CD8-positive, alpha-beta memory T cell (primary cell): ENCODE measurements at places on chromosomes 2 and 18. TPM values are rescaled to one million over a fixed set of nuclear protein-coding genes. Genes with fewer than 3 reads are reported as not detected.

DNA sequence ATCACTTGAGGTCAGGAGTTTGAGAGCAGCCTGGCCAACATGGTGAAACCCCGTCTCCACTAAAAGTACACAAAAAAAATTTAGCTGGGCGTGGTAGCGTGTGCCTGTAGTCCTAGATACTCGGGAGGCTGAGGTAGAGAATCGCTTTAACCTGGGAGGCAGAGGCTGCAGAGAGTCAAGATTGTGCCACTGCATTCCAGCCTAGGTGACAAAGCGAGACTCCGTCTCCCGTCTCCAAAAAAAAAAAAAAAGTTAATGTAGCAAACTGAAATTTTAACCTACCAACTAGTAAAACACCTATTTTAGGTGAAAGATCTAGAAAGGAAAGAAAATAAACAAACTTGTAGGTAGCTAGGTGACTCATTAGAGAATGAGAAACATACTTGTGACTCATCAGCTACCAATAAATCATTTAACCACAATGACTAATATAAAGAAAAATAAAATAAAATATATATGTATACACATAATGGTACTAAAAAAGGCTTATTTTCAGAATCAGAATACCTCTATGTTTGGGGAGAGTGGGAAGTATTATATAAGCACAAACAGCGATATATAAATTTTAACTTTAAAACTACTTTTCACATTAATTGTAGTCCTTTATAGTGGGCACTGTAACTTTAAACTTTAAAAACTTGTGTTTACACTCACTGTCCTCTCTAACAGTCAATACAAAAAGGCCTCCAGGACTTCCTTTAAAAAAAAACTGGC lies 36.6 kb downstream of the DARS1 start:
- no peak for DNase-seq

- DNase-seq, result no peak
Measured at GRCh38 chr2:54455563-54456361, at the start of gene SPTBN1. Gene SPTBN1 (plus strand): TSS chr2:54456327. CDS start chr2:54526419, 70,092 bp downstream.

DNA sequence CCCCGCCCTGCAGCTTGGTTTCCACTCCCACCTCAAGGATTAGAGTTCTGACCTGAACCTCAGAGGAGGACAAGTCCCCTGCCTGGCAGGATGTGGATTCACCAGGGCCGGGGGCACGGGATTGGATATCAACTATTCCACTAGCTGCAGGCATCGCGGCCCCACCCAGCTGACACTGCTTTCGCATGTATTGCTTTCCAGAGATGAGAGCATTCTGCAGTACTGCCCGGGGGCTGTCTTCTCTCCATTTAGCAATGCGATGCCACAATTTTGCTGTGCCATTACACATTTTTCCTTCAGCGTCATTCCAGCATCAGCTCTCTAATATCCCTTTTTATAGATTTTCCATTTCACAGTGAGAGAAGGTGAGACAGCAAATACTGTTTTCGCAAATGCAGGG lies 42.0 kb downstream of the CTIF start:
- no peak for DNase-seq

GRCh38 chr2:42900289-42900891 lies 108.0 kb upstream of the HAAO start:
- no peak for DNase-seq

GRCh38 chr2:177147093-177147694 lies 65.4 kb upstream of the HNRNPA3 start:
- peak; percentile 49 for DNase-seq

DNA sequence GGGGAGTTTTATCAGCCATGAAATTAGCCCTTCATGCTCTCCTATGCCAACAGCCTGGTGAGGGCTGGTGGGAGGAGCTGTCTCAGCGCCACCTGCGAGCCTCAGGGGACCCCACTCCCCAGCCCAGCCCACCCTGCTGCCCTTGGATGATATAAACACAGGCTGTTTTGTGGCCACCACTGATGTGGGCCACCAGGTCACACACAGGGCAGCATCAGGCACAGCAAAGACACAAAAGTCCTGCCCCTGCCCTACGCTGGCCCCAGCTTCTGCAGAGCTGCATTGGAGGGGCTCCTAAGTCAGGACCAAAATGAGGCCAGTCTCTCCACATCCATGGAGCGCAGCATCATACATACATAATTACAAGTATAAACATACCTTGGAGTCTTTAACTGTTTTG lies 110.6 kb upstream of the TEX51 start:
- no peak for DNase-seq

DNA sequence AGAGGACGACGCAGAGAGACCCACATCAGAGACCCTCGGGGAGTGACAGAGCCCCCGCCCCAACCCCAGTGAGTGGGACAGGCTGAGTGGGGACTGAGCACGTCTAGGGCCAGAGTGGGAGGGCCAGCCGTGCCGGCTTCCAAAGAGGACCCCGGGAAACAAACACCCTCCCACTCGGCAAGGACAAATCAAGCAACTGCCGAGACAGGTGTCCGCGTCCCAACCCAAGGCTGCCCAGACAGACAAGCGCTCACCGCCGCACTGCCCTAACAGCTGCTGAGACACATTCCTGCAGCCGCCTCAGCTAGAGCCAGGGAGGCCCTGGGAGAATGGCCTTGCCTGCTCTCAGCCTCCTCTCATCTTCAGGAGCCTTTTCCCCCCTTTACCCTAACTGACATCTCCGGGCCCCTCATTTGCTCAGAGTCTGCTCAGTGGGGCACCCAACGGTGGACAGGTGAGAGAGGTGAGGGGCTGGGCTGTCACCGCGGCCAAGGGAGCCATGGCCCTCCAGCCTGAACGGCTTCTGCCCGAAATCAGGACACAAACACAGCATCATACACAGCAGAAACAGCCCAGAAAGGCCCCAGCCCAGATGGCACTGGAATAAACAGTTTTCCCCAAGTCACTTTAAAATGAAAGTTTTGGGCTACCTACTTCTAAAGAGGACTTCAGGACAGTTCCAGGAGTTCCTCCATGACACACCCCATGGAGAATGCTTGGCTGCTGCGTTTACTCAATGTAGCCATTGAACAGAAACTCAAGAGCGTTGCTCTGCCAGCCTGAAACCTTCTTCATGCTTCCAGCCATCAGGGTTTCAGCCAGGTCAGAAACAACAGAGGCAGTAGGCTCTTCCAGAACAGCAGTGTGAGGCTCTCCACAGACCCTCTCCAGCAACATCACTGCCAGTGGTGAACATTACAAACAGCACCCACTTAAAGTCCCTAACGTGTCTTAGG lies 23.6 kb downstream of the SLC66A2 start:
- no peak for DNase-seq

- no peak for DNase-seq
Measured at GRCh38 chr2:8064603-8065002, 617.3 kb upstream of the ID2 start.

DNA sequence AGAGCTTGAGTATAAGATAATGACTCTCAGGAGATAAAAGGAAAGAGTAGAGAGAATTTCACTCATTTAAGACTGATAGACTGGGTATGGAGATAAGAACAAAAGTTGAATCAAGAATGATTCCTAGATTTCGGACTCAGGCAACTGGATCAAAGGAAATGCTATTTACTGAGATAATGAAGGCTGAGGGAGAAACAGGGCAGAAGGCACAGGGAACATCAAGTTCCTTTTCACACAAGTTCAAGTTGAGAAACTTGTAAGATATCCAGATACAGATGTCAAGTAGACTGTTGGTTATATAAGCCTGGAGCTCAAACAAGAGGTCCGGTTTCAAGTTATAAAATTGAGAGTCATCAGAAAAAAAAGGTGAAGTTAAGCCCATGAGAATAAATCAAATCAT lies 360.8 kb downstream of the TNS1 start:
- no peak for DNase-seq

GRCh38 chr18:37450434-37451132 lies 115.0 kb downstream of the CELF4 start:
- DNase-seq, result no peak

DNA sequence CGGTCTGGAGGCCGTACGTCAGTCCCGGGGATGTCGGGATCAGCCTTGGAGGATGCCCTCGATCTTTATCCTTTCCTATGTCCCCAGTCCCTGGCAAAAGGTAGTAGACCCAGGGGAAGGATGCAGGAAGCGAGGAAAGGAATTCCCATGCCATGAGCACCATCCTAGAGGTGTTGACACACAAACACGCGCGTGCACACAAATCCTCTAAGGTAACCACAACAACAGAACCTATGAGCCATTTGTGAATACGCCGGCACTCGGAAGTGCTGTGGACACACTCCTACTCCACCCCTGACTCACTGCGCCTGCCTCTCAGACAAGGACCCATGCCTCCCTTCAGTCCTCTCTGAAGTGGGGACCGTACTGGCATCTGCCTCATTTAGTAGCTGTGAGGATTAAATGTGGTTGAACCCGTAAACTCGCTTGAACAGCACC lies 11.3 kb upstream of the MLPH start:
- DNase-seq, result no peak

- no peak for DNase-seq
Measured at GRCh38 chr2:26769089-26769761, 5.1 kb downstream of the SLC35F6 start.

DNA sequence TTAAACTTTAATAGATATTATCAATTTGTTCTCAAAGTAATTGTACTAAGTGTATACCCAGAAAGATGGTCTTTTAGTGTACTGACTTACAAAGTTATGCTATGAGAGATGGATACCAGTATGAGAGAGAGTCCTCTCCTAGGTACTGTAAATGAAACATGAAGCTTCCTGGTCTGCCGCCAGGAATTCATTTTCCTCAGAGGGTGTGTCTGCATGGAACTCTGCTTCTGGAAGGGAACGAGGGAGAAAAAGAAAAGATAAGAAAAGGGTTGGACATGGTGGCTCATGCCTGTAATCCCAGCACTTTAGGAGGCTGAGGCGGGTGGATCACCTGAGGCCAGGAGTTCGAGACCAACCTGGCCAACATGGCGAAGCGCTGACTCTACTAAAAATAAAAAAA lies 2.2 kb upstream of the SSB start:
- DNase-seq, result no peak

GRCh38 chr18:75216212-75216910 lies 5.8 kb downstream of the TSHZ1 start:
- DNase-seq, result peak; percentile 69

DNA sequence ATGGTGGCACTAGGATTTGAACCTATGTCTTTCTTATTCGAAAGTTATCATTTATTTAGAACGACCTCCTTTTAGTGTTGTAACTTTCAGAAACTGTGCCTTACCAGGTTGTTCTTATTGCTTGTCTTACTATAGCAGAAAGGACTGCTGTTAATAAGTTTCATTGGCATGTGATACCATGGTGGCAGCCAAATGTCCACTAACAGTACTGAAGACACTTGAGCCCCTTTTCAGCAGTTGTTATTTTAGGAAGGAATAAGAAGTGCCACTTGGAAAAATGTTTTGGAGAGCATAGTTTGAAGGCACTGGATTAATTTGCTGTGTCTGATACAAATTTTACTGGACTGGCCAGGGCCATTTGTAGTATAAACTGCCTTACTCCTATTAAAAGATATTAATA lies 37.7 kb downstream of the CEP192 start:
- no peak for DNase-seq

DNA sequence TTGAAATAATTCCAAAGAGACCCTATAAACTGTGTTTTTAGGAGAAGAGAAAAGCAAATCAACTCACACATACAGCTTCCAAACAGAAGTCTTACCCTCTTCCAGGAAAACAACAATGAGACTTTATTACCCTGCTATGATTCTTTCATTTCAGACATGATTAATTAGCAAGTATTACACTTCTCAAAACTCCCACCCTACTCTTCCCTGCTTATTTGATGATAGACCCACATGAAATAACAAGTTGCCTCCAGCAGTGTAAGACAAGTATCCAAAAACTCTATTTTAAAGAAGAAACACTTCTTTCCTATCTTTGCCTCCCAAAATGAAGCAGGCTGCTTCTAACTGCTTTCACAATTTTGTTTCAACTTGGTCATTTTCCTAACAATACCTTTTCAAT lies 4.1 kb downstream of the FIGN start:
- DNase-seq, result no peak

- DNase-seq, result no peak
Measured at GRCh38 chr2:144254342-144255235, 265.3 kb downstream of the ZEB2 start.

DNA sequence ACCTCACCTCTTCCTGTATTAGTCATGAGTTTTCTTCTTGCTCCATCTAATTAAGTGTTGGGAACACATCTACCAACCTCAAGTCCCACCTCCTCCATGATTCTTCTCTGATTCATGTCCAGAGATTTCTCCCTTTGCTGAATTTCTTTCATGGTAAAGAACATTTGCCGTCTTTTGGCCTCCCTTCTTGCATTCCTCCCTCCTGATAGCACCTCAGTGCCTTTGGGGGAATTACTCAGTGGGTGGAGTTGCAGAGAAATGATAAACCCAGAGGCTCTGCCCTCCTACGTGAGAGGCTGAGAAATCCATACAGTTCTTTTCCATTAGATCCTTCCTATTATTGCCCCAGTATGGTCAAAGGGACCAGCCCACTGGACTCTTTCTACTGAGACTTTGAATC lies 651.9 kb downstream of the SLC4A3 start:
- no peak for DNase-seq

- no peak for DNase-seq
Measured at GRCh38 chr2:176546550-176546949, 277.3 kb downstream of the MTX2 start.

DNA sequence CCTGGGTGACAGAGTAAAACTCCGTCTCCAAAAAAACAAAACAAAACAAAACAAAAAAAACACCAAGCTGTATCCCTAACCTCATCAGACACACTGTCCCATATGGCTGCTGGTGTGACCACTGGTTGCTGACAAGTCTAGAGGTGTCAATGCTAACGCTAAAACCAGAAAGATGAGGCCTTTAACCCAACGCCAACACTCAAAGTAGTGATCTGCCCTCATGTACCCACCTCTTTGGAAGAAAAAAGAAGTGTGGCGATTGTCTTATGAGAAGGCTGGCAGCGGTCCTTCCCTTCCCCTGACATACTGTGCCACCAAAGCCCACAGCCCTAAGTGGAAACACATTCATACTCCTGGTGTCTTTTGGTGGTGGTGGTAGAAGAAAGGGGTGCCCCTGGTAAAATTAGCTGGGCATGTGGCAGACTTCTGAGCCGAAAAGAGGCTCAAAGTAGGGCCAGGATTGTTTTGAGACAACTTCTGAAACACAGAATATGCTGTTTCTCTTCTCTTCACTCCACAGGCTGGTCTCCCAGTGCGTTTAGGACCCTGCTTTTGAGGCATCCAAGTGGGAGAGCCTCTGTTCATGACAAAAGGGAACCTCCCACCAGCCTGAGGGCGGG lies 9.8 kb downstream of the SERTAD2 start:
- DNase-seq, result no peak

- no peak for DNase-seq
Measured at GRCh38 chr18:33805592-33805991, 227.6 kb downstream of the ASXL3 start.

Gene VWC2L
- total RNA-seq, result not detected

Gene ORC4
- total RNA-seq, result 34.8 TPM

Gene G6PC2
- total RNA-seq, result not detected

Gene MC5R
- total RNA-seq, result not detected

Gene CNTNAP5
- not detected for total RNA-seq

Gene CNGA3
- not detected for total RNA-seq

Gene WIPF1
- 326 TPM for total RNA-seq

Gene LYPD1
- not detected for total RNA-seq
